ENCODE measurements at places on chromosomes 6 and 20.

DNA sequence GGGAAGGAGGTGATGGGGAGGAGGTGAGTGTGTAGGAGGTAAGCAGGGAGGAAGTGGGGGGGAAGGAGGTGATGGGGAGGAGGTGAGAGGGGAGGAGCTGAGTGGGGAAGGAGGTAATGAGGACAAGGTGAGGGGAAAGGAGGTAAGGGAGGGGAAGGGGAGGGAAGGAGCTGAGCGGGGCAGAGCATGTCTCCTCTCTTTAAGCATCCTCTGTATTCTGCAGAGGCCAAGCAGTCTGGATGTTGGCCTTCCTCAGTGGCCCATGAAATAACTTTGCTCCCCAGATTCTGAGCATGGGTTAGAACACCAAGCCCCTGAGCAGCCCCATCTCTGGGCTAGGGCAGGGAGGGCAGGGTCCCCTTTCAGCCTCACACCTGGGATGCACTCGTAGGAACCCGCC, 84.6 kb downstream of the EDN3 start:
- DNase-seq: no peak

DNA sequence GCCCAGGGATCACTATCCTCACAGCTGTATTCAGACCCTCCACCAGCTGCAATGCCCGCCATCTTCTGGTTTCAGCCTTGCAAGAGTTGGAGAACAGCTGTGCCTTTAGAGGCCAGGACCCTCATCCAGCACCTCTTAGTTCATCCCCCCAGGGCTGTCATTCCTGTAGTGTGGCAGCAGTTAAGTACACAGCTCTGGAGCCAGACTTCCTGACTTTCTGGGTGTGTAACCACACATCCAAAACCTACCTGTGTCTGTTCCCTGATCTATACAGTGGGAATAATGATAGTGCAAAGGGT, 452 bp upstream of the TREM2 start:
- no peak for DNase-seq

GRCh38 chr6:150018846-150019580, 6.3 kb downstream of the RAET1L start:
- DNase-seq: no peak

- DNase-seq: no peak
Observed at GRCh38 chr6:44040786-44041185, 86.5 kb downstream of the MRPL14 start.
